ENCODE measurements at places on chromosomes 2 and 18.

DNA sequence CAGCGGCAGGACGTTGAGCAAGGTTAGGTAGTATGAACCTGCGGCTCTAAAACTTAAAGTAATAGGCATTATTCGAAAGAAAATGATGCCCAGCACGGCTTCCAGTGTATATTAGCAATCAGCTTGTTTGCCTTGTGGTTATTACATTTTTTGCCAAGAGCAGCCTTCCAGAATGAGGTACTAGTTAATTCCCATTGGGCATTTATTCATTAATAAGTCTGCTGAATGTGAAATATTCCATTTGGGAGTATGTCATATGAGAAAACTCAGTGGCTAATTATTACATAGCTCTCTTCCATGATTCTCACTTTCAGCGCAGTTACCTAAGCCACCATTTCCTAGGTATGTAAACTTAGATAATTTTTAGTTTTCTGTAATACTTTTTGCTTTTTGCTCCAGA lies 12.9 kb downstream of the CRIM1 start:
- DNase-seq: peak; percentile 50

GRCh38 chr2:231395188-231396057 lies at the start of gene B3GNT7:
Gene B3GNT7 (plus strand): TSS chr2:231395710. CDS start chr2:231395804, 94 bp downstream.
- DNase-seq: no peak

GRCh38 chr18:6624661-6625311 lies 104.7 kb upstream of the ARHGAP28 start:
- DNase-seq: no peak

DNA sequence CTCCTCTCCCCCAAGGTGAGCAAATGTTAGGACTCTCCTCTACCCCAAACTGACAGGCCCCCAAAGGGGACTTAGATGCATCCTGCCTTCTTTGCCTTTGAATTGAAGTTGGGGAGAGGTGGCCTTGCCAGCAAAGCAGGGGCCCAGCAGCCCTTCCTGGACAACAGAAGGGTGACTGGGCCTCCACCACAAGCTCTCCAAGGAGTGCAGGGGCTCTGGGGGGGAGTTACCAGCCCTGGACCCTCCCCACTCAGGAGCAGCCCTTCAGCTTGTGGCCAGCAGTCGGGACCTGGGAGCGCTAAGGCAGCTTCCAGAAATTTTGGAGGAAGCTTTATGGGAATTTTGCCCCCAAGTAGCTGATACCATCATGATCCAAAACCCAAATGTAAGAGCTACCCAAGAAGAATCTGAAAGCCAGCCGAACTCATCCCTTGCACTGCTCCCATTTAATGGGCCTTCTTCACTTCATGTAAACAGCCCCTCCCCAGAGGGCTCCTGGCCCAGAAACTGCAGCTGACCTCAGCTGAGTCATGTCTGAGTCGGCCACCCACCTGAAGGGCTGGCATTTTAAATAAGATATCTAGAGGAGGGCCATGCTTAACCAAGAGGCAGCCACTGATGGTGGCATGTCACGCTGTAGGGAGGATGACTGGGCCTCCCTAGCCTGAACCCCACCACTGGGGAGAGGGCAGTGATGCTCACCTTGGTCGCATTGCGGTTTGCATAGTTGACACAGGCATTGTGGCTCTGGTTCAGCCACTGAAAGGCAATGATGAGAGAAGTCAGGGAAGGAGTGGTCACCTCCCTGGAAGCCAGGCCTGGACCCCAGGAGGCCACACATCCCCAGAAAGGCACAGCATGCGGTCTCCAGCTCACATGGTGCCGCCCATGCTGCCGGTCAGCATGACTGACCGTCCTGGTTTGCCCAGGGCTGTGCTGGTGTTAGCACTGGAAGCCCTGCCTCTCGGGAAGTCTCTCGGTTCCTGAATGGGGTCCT lies 71.5 kb downstream of the SFXN5 start:
- DNase-seq: no peak

DNA sequence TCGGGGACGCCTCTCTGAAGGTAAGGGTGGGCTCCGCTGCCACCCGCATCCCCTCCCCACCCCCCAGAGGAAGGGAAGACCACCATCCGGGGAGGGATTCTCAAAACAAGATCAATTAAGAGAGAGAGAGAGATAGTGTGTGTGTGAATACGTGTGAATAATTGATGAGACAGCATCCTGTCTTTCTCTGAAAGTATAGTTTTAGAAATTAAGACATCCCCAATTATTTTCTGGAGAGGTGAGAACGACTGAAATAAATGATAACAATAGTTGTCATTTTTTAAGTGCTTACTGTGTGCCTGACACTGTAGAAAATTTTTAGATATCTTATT lies 751 bp downstream of the IL18R1 start:
- no peak for DNase-seq

GRCh38 chr2:187050409-187050998 lies 201.5 kb upstream of the ZSWIM2 start:
- no peak for DNase-seq

- DNase-seq: peak; percentile 10
Observed at GRCh38 chr18:47036298-47036874, 965 bp upstream of the ELOA2 start.

DNA sequence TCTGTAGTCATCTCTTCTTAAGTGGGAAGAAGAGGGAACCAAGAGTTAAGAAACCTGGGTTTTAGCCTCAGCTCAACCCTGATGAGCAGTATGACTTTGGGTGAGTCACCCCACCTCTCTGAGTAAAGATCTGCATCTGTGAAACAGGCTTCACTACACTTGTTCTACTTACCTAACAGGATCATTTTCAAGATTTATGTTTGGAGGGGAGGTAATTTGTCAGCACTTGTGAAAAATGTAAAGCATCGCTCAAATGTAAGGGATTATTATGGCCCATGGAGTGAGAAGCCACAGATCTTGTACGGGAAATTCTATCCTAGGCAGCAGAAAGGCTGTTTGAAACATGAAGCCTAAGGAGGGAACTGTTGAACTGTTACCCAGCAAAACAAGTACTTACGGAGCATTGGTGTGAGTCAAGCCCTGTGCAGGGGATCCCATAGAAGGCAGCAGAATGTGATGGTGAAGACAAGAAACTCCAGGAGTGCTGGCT lies 160.6 kb downstream of the PRKCE start:
- DNase-seq: no peak

- no peak for DNase-seq
Observed at GRCh38 chr2:121398853-121399252, 113.9 kb upstream of the TFCP2L1 start.

DNA sequence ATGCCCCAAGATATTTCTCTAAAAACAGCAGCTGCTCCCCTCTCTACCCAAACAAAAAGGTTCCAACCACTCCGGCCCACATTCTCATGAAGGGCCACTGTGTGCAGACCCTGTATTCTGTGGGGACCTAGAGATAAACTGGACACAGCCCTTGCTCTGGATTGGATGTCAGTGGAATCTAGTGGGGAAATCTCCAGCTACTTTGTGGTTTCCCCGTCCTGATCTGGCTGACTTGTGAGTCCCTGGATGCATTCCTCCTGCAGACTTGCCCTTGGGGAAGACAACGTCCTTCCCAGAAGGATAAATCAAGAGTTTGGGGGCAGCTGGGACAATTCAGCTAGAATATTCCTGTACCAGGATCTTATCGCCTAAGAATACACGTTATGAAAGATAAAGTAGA lies 151.1 kb downstream of the FSHR start:
- DNase-seq: no peak

GRCh38 chr2:170783549-170783948 lies 13.4 kb downstream of the ERICH2 start:
- DNase-seq: no peak

GRCh38 chr2:65081232-65081685 lies 25.0 kb downstream of the CEP68 start:
- no peak for DNase-seq

DNA sequence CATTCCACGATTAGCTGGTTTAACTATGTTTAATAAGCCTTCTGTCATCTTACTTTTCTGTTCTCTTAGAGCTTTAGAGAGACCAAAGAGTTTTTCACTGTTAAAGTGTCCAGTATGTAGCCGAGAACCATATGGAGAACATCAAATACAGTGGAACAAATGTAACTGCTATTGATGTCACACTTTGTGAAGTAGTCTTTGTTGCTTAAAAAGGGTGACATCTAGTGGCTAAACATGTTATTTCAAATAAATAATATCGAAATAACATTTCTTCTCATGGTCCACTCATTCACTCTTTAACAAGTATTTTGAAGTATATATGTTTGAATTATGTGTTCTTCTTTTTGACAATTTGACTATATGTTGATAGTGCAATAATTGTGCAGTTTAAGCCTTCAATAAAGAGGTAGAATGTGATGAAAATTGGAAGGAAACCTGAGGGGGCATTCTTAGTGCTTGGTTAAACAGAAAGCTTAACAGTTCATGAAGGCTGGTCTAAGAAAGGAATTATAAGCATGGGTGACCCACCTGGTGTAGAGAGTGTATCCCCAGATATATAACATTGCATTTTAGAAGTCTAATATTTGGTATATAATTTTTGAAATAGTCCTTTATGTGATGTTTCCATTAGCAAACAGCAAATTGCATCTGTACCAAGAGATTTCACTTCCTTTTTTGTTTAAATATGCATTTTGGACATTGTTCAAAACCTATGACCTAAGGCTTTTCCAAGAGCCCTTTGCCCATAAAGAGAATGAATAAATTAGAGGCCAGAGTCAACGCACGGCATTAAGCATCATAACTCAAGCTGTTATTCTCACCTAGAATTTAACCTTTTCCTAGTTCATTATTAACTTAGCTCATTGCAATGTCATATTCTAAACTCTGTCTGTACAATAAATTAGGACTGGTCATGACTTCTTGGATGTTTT lies 112.1 kb downstream of the KYNU start:
- peak; percentile 60 for DNase-seq

DNA sequence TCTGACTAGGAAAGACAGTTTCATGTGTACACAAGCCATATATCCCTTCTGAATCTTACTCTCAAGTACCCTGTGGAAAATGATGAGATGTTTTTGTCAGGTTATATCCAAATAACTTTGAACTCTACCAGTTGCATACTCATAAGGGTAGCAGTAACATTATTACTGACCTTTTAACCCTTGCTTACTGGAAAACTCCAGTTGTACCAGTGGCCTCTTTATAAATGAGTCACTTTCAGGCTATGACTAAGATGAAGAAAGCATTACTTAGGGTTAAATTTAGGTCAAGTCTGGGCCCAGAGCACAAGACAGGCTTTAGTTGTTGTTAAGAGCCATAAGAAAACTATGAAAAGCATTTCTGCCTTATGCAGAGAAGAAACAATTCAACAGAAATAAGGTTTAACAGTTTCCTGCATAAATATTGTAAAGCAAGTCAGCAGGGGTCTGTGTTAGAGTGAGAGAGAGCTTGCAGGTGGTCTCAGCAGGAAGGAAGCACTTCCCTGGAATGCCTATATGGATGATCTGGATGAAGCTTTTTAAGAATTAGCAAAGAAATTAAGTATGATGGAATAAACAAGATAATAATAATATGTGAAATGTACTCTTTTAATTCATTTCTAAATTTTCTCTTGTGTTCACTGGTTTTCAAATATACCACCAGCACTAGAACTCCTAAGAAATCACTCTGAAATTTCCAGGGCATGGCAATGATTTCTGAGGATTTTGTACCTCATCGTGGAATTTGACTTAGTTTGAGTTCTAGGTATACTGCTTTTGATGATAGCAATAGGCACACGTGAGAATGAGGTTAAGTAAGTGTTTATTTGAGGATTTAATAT lies 126.6 kb downstream of the UBE2E3 start:
- no peak for DNase-seq

- no peak for DNase-seq
Observed at GRCh38 chr2:224807153-224807964, 91.2 kb upstream of the CCDC195 start.

GRCh38 chr2:174035981-174036742 lies 71.0 kb upstream of the SP3 start:
- no peak for DNase-seq

DNA sequence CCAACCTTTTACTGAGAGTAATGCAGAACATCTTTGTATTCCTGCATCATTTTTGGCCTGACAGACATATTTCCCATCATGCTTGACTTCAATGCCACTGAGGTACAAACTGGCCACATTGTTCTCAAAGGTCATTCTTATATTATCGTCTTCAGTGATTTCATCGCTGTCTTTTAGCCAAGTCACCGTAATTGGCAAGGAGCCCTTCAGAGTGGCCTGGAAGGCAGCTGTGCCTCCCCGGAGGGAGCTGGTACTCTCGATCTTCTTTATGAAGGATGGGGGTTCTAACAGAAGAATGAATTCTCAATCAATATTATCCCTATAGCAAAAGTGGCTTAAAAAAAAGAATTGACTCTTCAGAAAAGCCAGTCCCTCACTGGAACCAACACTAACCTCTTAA lies 75.9 kb downstream of the TTN start:
- DNase-seq: no peak

- DNase-seq: peak; percentile 89
Observed at GRCh38 chr2:38274286-38275276, 102.5 kb downstream of the ATL2 start.

- DNase-seq: no peak
Observed at GRCh38 chr2:98634406-98635092, 26.2 kb downstream of the UNC50 start.

GRCh38 chr18:48733643-48734253 lies 194.9 kb downstream of the CTIF start:
- DNase-seq: peak; percentile 46

GRCh38 chr2:74418312-74418711 lies 3.1 kb downstream of the C2orf81 start:
- no peak for DNase-seq

DNA sequence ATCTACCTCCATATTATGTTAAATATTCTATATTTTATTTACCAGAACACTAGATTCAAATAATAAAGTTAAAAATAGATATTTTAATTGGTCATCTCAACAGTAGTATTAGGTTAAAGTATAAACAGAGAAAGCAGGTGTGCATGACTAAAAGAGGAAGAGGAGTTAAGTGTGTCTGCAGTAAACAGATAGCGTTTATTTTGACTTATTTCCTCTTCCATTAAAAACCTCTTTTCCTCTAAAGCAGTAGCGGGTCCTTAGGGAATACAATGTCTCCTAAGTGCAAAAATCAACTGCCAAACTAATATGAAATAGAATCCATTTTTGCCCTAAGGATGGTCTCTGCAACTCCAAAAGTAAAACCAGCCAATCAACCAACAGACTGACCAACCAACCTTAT lies 27.7 kb downstream of the EIF2AK3 start:
- no peak for DNase-seq

GRCh38 chr18:68494802-68495581 lies 219.9 kb downstream of the TMX3 start:
- peak; percentile 50 for DNase-seq

- DNase-seq: no peak
Observed at GRCh38 chr2:70546376-70546775, 7.2 kb downstream of the TGFA start.

DNA sequence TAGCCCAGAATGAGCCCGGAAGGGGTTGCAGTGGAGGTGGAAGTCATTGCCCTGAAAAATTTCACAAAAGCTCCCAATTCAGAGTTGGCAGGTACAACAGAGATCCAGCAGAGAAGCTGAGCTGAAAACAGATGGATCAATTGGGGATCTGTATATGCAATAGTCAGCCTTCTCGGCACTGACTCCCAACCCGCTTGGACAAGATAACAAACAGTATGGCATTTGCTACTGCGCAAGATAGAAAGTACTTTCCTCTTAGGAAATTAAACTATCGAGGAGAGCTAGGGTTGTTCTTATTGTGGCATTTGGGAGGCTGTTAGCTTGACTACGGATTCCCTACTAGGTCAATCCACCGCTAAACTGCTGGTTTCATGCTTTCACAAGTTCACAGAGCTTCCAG lies 11.6 kb upstream of the IER3IP1 start:
- no peak for DNase-seq

Measured in brain (organoid and tissue), 16 donors.